ENCODE measurements at places on chromosomes 7 and 10.

GRCh38 chr10:33321516-33321915, 13.0 kb downstream of the NRP1 start:
- DNase-seq, result no peak

GRCh38 chr7:42494736-42495135, 257.7 kb upstream of the GLI3 start:
- no peak for DNase-seq

DNA sequence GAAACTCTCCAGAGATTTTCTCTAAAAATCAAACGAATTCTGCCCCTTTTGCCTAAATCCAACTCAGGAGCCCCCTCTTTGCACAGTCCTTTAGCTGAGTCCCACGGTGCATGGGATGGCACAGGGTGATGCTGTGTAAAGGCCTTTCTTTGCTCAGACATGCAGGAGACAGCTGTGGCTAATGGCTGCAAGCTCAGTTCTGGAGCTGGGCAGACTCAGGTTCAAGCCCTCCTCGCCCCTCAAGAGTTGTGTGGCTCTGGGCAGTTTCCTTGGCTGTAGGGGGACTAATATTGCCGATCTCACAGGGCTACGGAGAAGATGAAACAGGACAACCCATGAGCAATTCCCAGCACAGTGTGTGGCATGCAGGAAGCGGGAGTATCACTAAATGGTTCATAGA, 42.6 kb downstream of the CLEC2L start:
- DNase-seq, result no peak

DNA sequence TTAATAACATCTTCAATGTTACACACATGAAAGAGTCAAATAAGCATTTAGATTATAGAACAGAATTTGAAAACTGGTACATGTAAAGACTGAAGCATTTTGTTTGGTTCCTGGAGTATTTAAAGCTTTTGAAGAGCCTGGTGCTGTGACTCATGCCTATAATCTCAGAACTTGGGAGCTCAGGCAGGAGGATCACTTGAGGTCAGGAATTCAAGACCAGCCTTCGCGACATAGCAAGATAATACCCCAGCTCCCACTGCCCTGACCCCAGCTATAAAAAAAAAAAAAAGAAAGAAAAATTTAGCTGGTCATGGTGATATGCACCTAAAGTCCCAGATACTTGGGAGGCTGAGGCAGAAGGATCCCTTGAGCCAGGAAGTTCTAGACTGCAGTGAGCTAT, 87.8 kb downstream of the HDAC9 start:
- DNase-seq, result no peak

DNA sequence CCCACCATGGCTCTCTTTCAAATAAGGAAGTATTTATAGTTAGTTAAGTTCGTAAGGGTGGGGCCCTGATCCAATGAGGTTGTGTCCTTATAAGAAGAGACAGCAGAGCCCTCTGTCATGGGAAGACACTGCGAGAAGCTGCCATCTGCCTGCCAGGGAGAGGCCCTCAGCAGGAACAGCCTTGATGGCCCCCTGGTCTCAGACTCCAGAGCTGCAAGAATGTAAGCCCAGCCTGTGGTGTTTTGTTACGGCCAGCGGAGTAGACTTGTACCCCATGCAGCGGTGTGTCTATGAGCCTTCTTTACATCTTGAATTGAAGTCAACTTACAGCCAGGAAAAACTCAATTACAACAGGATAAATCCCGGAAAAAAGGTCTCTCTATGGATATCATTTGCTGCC, 14.3 kb upstream of the LARP4B start:
- DNase-seq, result no peak

GRCh38 chr10:12549297-12549696, 199.9 kb downstream of the CAMK1D start:
- DNase-seq, result no peak

DNA sequence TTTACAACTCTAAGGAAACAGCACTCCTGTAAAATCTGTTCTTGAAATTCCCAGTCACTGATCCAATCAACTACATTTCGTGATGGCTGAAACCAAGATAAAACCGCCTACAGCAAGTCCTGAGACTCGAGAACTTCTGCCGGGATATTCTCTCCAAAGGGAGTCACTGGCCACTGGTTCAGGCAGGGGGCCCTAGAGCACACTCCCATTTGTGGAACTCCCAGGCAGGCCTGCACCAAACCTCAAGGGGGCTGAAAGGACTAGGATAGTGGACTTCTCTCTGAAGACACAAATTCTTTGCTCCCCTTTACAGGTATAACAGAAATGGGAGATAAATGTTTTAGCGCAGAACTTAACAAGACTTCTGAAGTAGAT, 16.3 kb downstream of the CYTH3 start:
- no peak for DNase-seq

DNA sequence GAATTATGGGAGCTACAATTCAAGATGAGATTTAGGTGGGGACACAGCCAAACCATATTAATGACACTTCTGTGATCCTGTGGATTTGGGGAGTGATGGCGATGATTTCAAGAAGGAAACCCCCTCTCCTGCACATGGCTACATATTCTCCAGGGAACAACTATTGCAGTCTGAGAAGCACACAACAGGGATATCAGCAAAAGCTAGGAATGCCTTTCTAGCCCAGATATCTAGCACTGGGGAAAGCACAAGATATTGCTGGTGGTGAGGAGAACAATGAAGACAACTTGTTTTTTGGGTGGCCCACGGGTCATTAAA, 24.3 kb downstream of the EPDR1 start:
- DNase-seq, result no peak

DNA sequence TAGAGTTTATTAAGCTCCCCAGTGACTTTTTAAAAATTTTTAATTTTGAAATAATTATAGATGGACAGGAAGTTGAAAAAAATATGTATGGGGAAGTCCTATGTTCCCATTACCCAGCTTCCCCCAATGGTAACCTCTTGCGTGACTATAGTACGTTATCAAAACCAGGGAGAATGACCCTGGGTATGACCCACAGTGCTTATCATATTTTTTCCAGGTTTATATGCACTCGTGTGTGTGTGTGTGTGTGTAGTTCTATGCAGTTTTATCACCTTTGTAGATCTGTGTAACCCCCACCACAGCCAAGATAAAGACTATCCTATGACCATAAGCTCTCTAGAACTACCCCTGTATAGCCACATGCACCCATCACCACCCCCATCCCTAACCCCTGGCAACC, 72.8 kb downstream of the TBXAS1 start:
- no peak for DNase-seq

DNA sequence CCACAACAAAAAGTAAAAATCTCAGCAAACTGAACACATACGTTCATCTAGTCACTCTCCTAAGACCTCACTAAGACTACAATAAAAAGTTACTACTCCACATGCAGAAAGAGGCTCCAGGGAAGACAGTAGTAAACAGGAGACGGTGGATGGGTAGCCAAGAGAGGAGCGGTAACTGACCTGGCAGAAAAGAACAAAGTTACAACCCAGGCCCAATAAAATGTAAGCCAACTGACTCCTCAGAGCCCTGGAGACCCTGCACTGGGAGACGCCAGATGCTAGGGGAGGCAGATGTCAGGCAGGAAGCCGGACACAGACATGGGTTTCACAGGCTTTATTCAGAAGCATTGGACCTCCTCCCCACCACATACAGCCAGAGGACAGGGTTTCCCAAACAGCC, 181.1 kb upstream of the NFE2L3 start:
- no peak for DNase-seq

DNA sequence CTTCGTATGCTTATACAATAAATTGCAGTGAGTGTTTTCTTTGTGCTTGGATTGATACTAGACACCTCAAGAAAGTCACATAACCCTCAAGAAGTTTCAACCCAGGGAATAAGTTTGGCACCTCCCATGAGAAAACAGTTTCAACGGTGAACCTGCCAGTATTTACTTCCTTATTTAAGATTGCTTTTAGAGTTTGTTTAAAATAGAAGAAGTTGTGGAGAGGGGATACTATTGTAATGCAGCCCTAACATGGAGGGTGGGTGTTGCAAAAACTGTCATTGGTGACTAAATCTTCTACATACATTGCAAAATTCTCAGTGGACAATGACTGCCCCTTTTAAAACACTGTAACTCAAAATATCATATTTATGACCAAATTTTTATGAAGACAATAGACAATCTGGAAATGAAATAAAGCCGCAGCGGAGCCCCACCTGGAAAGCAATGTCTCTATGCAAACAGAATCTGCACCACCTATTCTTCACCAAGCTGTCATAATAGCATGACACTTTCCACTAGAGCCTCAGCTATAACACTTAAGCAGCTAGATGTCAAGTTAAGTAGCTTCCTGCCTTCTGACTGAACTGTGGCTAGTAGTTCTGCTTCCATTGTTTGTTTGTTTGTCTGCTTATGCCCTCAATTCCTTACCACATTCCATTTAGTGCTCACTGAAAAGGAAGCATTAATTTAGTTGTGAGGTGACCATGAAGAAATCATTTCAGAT, 98.2 kb downstream of the MDFIC start:
- DNase-seq, result no peak

DNA sequence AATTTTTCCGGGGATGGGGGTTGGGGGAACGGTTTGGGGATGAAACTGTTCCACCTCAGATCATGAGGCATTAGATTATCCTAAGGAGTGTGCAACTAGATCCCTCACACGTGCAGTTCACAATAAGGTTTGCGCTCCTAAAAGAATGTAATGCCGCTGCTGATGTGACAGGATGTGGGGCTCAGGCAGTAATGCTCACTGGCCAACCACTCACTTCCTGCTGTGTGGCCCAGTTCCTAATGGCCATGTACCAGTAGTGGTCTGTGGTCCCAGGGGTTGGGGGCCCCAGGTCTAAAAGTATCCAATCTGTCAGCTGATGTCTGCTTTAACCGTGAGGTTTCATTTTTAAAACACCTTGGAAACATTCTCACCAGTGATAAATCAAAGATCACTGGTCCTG, 2.2 kb downstream of the STN1 start:
- no peak for DNase-seq

DNA sequence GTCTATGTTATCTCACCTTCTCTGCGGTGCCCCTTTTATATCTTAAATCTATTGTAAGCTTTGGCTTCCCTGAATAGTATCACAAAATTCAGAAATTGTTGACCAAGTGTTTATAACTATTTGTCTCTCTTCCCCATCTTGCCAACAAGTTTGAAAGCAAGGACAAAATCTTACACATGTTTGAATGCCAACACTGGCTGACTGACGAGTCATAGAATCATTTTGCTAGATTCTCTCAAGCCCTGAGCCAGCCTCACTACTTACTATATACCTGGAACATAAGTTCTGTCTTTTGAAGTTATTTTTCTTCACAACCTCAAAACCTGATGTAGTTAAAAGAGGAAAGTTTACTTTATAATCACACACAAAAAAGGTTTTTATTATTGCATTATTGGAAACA, 700.7 kb downstream of the PHTF2 start:
- DNase-seq, result no peak

DNA sequence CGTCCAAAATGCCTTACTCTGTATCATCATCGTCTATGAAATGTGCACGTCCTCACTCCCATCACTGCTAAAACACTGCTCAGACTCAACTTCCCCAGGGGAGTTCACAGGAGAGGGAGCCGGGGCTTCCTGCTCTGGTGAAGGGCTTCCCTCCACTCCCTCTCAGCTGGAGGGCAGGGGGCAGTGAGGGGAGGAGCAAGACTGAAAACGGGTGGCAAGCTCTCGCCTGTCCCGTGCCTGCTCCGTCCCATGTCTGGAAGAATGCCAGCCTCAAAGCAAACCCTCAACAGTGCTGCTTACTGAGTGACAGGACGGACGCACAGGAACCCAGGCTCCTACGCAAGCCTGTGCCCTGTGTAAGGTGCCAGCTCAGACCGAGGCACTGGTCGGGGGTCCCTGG, 25.1 kb downstream of the PRKAG2 start:
- DNase-seq, result no peak

- DNase-seq, result no peak
Observed at GRCh38 chr10:66591865-66592264, 334.0 kb upstream of the LRRTM3 start.

GRCh38 chr10:124318076-124318475, 100.6 kb downstream of the OAT start:
- DNase-seq, result no peak

DNA sequence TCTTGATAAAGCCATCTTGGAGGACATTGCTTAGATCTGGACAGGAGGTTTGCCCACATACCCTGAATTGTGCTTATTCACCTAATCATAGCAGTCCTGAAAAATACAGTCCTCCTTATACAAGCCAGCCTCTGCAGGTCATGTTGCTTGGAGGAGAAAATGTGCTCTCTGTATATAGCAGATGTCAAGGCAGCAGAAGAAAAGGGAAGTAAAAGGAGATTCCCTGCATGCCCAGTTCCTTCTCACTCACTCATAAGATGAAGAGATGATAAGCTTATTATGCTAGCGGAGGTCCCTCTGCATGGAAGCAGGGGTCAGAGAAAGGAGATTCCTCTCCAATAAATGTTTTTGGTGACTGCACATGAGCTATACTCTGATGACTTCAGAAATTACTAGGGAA, 458.8 kb upstream of the ZMIZ1 start:
- DNase-seq, result no peak

DNA sequence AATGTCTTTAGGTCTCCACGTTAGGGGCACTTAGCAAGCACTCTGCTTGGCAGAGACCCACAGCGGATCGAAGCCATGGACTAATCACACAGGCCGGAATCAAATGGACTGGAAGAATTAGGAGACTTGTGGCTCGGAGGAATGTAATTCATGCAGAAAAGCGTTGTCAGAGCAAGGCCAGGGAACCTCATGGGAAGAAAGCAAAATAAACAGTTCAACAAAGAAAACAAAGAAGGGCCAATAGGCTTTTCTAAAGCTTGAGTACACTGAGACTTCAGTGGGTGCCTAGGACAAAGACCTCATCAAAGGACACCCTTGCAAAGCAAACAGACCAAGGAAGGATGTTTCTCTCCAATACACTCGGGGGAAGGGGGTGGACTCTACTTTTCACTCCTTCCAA, 171.1 kb downstream of the GLI3 start:
- DNase-seq, result no peak

GRCh38 chr10:21513405-21513788, 12.1 kb downstream of the SKIDA1 start:
- no peak for DNase-seq

DNA sequence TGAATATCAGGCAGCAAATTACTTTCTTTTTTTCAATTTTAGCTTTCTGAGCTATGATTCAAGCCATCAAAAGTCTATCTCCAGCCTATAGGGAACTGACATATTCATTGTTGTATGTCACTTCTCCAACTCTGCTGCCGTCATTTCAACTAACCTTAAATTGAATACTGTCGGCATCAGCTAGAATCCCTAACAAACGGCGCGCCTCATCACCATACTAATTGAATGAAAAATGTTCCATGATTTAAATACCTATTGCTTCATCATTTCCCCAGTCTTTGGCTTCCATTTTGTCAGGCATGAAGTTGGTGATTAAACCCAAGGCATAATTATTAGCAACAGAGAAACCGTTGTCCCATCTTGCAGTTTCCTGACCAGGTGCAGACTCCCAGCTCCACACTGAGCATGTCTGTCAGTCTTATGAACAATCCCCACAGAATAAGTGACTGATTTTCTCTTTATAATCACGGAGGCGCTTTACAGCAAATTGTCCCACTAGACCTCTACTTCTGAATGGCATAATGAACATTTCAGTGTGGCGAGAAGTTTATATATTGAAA, 83.5 kb upstream of the NPY start:
- DNase-seq, result no peak

GRCh38 chr7:27462575-27463270, 200.0 kb downstream of the HIBADH start:
- no peak for DNase-seq
